Nephron progenitor cell (in vitro differentiated cells): ENCODE measurements at places on chromosomes 2 and 18.

DNA sequence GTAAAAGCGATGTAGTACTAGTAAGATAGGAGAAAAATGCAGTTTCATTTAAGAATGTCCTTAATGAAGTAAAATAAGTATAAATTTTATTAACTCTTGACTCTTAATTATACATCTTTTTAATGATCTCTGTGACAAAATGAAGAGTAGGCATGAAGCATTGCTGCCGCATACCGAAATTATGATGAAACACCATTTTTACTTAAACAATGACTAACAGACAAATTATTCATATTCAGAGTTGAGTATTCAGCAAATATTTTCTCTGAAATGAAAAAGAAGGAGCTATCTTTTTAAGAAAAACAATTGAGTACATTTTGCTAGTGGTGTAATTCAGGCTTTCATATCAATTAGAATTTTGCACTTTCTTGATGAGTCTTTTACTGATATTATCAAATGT, 150.6 kb upstream of the DOCK10 start:
- no peak for DNase-seq

- DNase-seq, result no peak
Observed at GRCh38 chr2:46051085-46051484, 246.1 kb upstream of the EPAS1 start.

GRCh38 chr2:128732976-128733431, 414.3 kb upstream of the HS6ST1 start:
- DNase-seq, result no peak

GRCh38 chr2:230694241-230694640, 18.4 kb upstream of the CAB39 start:
- no peak for DNase-seq

GRCh38 chr2:198973181-198973580, 484.6 kb downstream of the SATB2 start:
- DNase-seq, result no peak

DNA sequence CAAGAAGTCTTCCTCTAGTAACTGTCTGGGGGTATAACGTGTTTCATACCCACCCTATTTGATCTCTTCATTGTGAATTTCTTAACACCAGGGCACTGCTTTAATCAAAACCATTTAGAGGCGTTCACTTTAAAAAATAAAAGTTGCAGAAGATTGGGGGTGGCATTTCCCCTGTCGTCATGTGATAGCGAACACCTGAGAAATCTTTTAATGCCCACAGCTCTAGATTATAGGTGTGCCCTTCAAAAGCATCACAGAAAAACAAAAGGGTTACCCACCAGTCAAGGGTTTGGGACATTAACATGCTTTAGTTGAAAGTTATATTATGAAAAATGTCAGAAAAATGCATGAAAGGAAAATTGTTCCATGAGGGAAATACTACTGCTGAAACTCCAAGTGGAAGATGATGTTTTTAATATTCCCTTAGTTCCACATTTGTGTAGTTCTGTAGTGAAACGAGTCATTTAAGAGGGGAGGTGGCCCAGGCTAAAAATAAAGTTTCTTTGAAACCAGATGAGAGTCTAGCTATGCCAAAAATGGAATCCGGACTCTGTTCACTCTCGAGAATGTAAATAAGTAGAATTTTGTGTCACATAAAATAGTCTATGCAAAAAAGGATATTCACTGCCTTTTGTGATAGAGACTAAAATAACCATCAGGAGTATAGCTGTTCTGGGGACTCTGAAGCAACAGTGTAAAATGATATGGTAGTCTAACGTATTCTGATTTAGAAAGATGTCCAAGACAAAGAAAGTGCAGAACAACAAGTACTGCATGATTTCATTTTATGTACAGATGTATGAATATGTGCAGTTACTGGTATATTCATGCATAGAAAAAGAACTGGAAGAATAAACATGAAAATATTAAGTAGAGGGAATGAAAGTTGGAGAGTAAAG, 95.3 kb downstream of the TMEM247 start:
- no peak for DNase-seq

DNA sequence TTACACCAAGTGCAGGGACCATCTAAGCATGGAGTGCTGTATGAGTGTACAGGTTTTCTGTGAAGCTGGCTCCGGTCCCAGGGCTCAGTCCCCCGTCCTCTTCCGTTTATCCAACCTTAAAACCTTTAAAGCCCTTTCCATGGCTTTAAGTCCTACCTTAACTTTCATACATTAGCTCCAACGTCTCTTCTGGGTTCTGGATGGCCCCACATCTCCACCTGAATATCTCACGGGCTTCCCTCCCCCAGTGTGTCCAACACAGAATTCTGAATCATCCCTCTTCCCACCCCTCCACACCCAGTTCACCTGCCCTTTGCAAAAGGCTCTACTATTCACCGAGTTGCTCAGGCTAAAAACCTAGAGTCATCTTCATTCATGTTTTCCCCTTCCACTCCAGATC, 12.8 kb downstream of the ARHGAP25 start:
- no peak for DNase-seq

- DNase-seq, result peak; percentile 38
Observed at GRCh38 chr2:122191331-122191730, 435.9 kb downstream of the TSN start.
